ENCODE measurements at places on chromosomes 3 and 15.

- no peak for DNase-seq
These were observed 76.0 kb upstream of the GSK3B start for GRCh38 chr3:120170223-120170622.

GRCh38 chr3:161558236-161558635 lies 61.6 kb downstream of the OTOL1 start:
- no peak for DNase-seq

DNA sequence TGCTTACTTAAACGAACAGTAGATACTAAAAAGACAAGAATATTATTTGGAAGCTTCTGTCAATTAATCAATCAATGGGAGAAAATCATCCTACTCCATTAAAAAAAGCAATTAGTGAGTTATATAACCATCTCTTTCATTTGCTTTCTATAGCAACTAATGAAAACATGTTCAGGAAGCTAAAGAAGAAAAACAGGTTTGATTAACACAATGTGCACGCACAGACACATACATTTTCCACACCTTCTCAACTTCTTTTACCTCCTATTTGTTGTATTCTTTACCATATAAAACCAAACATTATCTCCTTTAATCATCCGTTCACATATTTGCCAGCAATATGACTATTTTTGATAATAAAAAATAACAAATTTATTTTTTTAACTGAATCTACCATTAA lies 111.3 kb downstream of the GBE1 start:
- DNase-seq: no peak

DNA sequence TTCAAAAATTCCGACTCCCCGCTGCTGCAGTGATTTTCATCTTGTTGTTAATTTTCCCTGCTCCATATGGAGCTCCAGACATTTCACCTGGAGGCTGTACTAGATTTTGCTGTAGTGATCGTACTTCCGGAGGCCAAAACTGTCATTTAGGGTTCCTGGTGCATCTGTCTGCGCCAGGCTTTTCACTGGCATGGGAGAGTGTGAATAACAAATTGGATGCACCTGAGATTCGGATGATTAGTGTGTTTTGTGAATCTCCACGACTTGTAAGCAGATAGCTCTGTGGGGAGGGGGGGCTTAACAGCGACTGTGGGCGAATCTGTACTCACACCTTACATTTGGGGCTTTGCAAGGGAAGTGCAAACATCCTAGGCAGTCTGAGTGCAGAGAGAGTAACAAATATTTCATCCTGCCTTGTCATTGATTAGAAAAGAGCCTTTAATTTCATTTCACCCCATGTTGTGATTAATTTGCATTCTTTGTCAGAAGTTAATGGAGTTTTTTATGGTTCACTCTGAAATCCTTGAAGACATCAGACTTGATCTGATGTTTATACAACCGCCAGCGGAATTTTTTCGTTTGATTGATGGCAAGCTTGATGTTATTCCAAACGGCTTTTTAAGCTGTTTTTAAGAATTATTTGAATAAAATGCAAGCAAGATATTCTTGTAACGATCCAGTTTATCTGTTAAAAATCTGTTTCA lies 92.5 kb upstream of the SKOR1 start:
- no peak for DNase-seq

DNA sequence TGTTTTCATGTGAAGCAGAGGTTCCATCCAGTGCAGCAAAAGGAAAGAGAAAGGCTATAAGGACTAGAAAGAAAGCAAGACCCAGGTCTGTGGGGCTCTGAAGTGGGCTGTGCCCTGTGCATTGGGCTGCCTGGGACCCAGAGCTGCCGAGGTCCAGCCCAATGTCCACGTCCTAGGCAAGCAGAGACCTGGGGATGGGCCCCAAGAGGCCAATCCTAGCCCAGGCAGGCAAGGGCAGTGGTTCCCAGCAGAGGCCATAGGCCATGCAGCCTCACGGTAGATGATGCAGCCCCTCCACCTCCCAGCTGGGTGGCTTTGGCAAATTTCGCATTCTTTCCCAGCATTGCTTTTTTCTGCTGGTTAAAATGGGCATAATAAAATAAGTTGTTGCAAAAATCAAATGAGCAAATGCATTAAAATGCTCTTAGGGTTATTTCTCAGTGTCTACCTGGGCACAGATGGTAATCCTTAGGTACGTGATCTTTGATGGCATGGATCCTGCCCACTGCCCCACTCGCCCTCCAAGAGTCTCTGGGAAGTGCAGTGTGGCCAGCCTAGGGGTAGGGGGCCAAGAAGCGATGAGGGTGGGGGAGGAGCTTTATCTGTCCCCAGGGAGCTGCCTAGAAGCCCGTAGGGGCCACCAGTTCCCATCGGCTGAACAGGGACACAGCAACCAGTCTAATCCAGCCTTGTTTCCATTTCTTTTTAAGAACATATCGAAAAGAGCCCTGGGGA lies 22.3 kb upstream of the GP9 start:
- no peak for DNase-seq

DNA sequence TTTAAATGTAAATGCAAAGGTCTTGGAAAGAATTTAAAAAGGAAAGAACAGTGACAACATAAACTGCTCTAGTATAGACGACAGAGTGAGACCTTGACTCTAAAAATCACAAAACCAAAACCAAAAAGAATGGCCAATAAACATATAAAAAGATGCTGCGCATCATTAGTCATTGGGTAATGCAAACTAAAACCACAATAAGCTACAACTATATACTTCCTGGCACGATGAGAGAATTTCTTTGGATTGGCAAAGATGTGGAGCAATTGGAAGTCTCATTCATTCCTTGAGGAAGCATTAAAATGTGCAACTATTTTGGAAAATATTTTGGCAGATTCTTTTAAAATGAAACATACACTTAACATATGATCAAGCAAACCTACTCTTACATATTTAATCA lies 98.7 kb upstream of the ZPLD1 start:
- no peak for DNase-seq

GRCh38 chr3:10875914-10876313 lies 59.9 kb downstream of the SLC6A11 start:
- no peak for DNase-seq

GRCh38 chr15:85475711-85476110 lies 95.3 kb downstream of the AKAP13 start:
- no peak for DNase-seq

DNA sequence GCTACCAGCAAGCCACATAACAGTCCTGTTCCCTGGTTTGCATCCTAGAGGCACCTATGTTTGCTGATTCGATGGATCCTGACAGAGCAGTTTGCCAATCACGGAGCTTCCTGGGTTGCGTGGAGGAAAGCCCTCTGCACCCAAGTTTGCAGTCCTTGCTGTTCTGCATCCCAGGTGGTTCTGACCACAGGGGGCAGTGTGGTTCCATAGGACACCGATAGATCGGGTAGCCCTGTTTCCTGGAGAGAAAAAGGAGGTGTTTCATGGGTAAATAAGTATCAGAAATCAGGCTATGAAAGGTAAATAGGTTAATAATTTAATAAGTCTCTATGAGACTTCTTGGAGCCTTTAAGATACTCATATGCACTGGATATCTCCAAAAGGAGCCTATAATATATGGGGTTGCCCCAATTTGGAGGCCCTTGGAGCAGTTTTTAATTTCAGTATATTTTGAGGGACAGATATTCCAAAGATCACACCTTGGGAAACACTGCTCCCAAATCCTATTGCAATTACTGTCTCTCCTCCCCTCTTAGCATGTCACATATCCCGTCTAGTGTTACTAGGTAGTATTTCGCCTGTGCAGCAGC lies 194.6 kb upstream of the TPM1 start:
- DNase-seq: no peak

DNA sequence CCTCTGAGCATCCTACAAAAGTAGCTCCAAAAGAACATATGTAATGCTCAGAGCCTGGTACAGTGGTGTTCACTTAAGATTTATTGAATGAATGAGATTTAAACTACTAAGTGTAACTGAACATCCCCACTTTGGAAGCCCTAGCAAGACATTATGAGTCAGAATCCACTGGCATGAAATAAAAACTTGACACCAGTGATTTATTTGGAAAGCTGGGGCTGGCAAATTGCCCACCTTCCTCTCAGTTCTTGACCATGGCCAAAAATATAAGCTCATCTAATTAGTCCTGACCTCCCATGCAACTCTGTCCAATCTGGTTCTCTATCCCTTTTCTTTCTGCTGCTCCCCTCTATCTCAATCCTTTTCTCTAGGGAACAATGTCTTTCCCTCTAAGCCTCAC lies 418.0 kb downstream of the PLCL2 start:
- no peak for DNase-seq

DNA sequence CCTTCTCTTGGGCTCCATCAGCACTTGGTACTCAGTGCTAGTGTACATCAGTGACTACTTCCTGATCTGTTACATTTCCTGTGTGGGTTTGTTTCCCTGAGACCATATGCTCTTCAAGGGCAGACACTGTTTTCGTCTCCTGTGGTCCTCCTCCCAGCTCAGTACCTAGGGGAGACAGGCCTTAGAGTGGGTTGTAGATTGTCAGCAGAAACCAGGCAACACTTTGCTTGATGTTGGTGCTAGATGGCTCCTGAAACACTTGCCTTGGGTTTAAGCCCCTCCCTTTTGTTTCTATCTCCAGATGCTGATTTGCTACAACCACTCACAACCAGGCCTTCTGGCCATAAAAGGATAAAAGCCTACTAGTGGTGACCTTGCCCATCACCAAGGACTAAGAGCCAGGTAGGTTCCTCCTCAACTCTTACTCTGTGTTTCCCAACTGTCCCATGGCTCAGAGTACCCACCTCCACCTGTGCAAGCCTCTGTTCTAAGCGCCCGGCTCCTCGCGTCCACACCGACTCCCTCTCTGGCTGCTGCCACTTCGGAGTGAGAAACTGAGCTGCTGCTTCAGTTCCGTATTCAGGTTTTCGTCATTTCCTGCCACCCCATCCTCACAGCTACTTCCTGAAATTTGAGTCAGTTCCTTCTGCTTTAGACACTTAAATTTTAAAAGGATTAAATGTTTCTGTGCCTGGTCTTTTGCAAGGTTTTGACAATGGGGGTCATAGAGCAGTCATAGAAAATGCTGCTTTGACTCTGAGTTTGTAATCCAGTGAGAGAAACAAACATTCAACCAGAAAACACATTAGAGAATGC lies at the start of gene HCLS1:
HCLS1 (minus strand) TSS at position 548 of the 816 bp plus-strand sequence. CDS start 2,556 bp downstream, outside the sequence.
- peak; percentile 28 for DNase-seq

GRCh38 chr3:18489939-18490338 lies 64.8 kb upstream of the SATB1 start:
- DNase-seq: no peak

GRCh38 chr15:73948982-73949381 lies 22.7 kb downstream of the LOXL1 start:
- DNase-seq: no peak

DNA sequence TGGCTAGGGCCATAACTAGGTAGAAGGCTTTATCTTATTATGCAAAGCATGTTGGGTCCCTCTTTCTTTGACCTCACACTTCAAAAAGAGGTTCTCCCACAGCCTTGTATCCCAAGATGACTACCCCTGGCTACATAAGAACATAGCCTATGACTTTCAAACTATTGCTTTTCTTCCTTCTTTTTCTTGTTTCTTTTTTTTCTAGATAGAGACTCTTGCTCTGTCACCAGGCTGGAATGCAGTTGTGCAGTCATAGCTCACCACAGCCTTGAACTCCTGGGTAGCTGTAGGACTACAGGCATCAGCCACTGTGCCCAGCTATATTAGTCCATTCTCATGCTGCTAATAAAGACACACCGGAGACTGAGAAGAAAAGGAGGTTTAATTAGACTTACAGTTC lies 47.2 kb downstream of the DIPK2A start:
- DNase-seq: no peak

DNA sequence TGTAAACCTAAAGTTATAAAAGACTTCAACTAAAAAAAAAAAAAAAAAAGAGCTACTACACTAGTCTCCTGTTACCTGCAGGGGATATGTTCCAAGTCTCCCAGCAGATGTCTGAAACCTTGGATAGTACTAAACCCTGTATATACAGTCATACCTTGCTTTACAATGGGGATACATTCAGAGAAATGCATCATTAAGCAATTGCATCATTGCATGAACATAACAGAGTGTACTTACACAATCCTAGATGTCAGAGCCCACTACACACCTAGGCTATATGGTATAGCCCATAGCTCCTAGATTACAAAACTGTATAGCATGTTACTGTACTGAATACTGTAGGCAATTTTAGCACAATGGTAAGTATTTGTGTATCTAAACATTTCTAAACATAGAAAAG lies 119.1 kb downstream of the GMPS start:
- no peak for DNase-seq

DNA sequence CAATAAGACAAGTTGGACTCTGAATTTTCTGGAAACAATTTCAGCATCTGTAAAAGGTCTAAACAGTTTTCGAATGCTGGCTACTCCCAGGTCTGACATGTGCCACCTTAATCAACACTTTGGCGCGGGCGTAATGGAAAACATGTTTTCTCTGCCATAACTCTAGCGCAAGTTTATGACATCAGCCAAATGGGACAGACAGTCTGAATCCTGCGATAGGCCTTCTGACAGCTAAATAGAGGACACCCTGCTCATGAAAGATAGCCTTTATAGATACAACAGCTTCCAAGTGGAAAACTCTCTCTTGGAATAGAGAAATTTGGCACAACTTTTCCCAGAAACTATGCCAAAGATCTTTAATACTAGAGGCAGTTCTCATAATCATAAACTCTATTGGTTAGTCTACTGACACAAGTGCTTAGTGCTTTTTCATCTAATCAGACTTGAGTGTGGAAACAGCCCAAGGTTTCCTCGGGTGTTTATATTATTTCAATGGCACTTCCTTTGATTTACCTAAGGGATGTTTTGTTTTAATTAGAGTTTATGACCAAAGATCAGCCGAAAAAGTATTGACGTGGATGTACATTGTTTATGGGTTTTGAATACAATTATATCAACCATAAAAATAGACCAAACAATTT lies 120.1 kb upstream of the DPH6 start:
- no peak for DNase-seq

GRCh38 chr15:91712286-91712685 lies 141.2 kb upstream of the SLCO3A1 start:
- DNase-seq: no peak

- DNase-seq: no peak
These were observed 140.8 kb downstream of the DIPK2A start for GRCh38 chr3:144112437-144112836.

DNA sequence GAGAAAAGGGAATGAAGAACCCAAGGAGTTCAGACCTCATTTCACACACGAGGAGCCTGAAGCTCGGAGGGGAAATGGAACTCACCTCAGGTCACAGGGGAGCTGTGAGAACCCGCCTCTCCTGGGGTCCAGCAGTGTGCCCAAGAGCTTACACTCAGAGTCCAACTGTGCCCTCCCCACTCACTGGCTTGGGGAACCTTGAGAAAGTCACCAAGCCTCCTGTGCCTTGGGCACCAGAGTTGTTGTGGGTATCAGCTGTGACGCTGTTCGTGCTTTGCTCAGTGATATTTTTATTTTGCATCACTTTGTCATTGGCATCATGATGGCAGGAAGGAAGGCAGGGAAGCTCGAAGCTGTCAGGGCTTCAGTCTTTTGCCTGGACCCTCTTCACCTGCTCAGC lies 83.4 kb downstream of the TLE3 start:
- no peak for DNase-seq

Measured in stimulated activated CD4-positive, alpha-beta T cell treated with anti-CD3 and anti-CD28 coated beads, Interleukin-1b, Interleukin-23, amount 100 ng/mL, for 1 hour (primary cell).